ENCODE measurements at places on chromosomes 11 and 22.

GRCh38 chr11:119832202-119832935, 103.4 kb upstream of the NECTIN1 start:
- no peak for DNase-seq

GRCh38 chr11:115522302-115522701, 18.1 kb upstream of the CADM1 start:
- no peak for DNase-seq

DNA sequence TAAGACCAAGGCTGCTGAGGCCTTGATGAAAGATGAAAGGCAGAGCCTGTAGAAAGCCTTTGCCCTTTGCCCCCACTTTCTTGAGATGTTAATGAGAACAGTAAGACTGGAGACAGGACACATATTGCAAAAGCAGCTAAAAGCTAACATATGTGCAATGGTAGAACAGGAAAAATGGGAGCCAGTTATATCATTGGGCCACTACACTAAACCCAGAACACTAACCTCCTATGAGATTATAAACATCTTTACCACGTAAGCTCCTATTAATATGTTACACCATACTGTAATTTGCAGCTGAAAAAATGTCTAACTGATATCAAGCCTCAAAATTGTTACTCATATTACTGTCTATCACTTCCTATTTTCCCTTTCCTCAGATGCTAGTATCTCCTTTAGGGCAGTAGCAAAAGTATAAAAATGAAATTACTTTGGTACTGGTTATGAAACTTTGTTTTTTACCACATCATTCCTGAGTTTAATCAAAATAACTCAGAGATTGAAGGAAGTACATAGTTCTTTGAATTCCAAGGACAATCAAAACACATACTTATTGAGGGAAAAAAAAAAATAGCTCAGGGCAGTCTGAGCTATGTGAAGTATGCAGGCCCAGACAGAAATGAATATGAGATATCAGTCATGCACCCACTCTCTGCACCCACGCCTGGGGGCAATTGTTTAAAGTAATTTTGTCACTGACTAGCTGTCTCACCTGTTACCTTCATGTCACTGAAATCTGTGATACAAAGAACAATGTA, 9.1 kb downstream of the HPS5 start:
- no peak for DNase-seq

- no peak for DNase-seq
Observed at GRCh38 chr11:37038911-37039310, 440.9 kb upstream of the RAG2 start.

GRCh38 chr11:23359297-23359696, 499.0 kb upstream of the CCDC179 start:
- no peak for DNase-seq

- no peak for DNase-seq
Observed at GRCh38 chr22:26545827-26546226, 33.6 kb upstream of the TFIP11 start.

DNA sequence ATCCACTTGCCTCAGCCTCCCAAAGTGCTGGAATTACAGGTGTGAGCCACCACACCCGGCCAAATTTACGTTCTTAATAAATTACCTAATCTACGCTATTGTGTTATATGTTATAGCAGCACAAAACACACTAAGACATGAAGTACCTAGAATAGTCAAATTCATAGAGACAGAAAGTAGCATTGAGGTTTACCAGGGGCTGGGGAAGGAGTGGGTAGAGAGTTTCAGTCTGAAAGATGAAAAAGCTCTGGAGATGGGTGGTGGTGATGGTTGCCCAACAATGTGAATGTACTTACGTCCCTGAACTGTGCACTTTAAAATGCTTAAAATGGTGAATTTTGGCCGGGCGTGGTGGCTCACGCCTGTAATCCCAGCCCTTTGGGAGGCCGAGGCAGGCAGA, 65.7 kb upstream of the NUP50 start:
- DNase-seq = no peak

- DNase-seq = no peak
Observed at GRCh38 chr22:20388200-20388599, 5.8 kb upstream of the ZNF74 start.

GRCh38 chr11:35112846-35113105, 26.2 kb upstream of the CD44 start:
- no peak for DNase-seq

DNA sequence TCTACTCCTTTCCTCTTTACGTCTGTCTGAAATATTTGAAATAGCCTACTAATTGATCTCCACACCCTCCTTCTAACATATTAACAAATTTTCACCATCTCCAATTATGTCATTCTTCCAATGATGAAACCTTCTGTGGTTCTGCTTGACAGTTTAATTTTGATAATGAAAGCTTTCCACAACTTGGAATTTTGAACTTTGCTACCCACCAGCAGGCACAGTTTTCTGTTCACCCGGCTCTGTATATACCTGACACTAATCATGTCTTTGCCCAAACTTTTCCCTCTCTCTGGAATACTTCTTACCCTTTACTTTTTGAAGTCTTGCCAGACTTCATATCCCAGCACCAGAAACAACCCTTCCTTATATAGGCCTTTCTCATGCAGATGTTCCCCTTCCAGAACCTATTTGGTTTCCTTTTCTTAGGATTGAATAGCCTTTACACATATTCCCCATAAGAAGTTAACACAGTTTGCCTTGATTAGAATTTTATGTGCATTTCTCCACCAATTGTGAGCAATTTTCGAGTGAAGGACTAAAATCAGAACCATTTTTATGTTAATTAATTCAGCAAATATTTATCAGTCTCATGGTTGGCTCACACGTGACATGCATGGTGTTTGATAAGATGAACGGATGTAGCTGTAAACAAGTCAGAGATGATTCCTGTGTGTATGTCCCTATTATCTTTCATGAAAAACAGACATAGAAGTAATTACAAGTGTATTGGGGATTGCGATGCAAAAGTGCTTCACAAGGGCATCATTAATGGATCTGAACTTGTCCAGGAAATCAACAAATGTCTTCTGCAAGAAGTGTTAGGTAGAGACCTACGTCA, 173.4 kb downstream of the ARHGAP42 start:
- DNase-seq = no peak

DNA sequence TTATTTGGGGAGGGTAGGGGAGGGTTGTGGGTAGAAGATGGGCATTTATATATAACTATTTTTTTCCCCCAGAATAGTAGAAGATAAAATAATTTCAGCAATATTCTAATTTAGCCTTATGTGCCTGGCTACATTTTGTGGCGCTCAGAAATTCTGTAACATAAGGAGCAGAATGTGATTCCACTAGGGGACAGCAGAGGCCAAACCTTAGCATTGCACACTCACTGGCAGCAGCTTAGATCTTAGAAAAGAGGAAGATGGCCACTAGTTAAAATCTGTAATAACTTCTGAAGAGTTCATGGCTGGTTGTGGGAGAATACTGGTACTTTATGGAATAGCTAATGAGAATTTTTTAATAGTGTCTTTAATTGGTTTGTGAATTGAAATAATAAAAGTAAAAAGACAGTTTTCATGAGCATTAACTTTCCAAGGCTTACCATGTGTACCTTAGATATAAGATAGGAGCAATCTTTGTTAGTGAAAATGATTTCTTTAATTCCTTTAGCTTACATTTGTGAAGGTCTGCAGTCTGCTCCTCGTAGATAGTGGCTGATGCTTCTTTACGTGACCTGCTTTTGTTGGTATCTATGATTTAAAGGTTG, 33.1 kb downstream of the DDX10 start:
- DNase-seq = no peak

DNA sequence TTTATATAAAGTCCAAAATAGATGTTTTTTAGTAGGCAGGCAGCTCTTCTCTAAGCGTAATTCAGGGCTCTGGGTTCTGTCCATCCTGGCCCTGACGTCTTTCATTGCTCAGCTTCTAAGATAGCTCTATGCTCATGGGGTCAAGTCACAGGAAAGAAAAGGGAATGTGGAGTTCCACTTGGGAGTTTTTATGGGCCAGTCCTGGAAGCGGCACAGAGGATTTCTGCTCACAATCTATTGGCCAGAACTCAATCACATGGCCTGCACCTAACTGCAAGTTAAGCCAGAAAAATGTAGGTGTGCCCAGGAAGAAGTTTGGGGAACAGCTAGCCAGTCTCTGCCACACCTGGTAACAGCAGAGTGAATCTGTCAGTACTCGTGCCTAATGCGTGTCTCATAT, 7.4 kb upstream of the ZBTB16 start:
- DNase-seq = no peak

DNA sequence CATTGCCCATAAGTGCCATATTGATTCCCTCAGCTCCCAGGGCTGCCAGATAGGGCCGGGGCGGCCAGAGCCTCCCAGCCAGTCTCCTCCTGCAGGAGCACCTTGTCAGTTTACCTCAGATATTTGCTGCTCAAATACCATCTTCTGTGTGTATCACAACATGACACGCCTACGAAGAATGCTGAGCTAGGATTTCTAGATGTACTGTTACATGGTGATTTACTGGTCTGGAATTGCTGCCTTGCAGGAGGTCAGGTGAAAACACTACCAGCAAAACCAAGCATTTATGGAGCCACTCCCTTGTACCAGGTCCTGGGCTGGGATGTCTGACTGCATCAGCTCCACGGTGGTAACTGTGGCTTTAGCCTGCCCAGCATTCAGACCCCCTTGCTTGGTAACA, 11.8 kb downstream of the MICAL3 start:
- no peak for DNase-seq

DNA sequence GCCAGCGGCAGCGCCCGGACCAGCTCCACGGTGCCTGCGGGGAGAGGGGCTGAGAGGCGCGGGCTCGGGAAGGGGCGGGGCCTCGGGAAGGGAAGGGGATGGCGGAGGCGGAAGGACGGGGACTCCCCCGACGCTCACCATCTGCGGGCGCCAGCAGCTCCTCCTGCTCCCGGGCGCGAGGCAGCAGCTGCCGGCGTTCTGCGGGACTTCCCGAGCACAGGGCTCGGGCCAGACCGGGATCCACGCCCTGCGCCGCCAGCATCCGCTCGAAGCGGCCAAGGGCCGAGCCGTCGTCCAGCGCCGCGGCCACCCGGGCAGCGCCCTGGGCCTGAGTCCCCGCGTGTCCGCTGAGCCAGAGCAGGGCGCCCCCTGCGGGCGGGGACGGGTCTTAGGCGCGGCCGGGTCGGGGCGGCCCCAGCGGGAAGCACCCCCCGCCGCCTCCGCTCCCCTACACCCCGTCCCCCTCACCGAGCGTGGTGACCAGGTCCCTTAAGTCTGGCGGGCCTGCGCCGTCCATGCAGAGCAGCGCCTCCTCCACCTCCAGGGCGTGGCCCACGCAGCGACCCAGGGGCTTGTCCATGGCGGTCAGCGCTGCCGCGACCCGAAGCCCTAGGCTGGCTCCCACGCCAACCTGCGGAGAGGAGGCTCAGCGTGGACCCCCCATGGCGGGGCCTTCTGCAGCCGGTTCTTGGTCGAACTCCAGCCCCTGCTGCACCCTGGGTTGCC, 873 bp upstream of the SCO2 start:
- DNase-seq = peak; percentile 81

GRCh38 chr22:48853627-48854240, 973.9 kb downstream of the BRD1 start:
- no peak for DNase-seq

DNA sequence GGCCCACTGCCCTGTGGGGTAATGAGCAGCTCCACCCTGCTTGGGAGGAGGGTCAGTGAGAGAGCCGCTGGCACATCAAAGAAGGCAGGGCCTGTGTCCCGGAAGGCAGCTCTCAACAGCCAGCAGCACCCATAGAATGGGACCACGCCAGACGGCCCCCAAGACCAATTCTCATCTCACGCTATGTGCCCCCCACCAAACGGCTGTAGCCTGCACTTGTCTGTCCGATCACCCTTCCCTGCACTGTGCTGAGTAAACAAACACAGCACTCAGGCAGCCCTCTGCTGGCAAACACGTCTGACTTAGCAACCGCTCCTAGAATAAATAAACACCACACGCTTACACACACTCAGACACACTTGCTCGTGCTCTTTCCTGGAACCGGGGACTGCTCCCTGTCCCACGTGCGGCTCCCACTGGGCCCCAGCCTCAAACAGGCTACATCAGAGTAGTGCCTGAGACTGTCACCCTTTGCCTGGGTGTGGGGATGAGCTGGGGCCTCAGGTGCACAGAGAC, 53.2 kb upstream of the CDON start:
- no peak for DNase-seq

DNA sequence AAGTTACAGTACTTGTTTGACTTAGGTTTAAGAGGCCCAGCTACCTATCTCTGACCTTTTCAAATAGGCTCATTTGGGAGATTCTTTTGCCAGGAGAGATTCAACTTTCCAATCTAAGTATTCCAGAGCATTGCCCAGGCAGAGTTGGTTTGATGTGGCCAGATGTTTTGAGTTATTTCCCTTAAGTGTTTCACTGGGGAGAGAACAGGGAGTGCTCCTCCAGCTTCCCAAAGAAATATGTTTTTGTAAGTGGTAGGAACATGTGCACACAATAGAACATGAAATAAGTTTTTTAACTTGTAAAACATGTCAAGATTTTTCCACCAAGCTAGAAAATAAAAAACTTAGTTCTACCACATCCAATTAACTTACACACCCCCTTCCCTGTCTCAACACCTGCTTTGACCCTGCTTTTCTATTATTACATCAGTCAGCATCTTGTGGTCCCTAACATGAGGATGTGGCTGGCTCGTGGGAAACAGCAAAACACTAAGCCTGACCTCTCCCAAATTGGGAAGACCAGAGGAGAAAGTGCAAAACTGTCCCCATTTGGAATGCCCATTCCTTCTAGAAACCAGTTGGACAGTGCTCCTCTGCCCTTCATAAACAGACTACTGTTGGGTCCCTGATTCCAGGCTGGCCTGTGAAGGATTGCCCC, 70.4 kb upstream of the RASSF10 start:
- no peak for DNase-seq

DNA sequence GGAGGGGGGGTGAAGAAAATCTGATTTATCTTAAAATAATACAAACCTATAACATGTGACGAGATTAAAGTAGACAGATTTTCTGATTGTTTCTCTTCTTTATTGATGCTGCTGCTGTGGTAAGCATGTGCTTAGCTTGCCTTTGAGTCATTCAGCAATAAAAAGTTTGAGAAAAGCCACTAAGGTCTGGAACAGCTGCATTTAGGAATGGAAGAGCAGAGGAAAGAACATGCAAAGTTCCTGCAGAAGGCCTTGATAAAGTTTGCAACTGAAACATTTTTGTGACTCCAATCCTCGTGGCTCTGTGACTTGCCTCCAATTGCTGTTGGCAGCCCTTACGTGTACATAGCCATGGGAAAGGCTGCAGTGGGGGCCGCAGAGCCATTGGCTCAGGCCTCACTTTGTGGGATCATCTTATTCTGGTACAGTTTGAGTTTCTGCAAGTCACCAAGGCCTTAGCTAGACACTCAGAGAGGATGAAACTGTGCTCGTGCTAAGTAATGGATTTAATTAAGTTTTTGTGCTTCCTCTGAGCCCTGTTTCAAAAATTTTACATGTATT, 370.2 kb downstream of the AASDHPPT start:
- no peak for DNase-seq

DNA sequence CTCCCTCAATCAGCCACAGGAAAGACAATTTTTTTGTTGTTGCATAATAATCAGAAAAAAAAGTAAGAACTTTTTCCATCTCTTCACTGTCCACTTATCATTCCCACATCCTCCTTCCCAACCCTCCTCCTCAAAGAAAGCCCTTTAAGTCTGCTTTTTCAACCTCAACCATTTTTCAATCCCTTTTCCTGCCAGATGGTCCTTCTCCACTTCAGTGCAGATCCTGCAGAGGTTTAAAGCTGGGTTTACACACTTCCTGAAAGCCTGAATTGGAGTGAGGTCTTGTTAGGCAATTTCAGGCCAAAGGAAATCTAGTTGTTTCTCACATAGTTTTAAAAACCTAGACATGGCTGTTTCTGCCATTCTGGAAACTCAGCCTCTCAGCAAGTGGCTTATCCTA, 78.3 kb downstream of the RPL27A start:
- DNase-seq = no peak

- DNase-seq = no peak
Observed at GRCh38 chr11:77026221-77026620, 8.0 kb upstream of the B3GNT6 start.
